Daoy (cell line): ENCODE measurements at places on chromosomes 2 and 18. TPM values are rescaled to one million over a fixed set of nuclear protein-coding genes. Genes with fewer than 3 reads are reported as not detected.

DNA sequence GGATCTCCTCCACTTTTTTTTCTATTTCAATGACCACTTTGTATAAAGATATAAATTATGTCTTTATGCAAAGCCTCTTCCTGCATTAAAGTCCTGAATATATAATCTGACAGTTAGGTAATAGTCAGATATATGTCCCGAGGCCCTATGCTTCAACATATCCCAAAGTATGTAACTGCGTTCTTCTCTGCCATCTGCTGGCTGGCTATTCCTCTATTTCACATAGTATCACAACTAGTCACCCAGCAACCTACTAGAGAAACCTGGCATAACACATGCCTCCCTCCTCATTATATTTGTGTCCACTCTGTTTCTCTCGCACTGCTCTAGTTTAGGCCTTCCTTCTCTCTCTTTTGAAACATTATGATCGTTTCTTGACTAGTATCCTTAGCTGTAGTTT, 640.8 kb downstream of the DPP10 start:
- DNase-seq = no peak

GRCh38 chr2:40225670-40226210, 226.2 kb downstream of the SLC8A1 start:
- DNase-seq = no peak

The ATP8B1 gene
- 5.2 and 7.5 TPM in 2 replicates for total RNA-seq

DNA sequence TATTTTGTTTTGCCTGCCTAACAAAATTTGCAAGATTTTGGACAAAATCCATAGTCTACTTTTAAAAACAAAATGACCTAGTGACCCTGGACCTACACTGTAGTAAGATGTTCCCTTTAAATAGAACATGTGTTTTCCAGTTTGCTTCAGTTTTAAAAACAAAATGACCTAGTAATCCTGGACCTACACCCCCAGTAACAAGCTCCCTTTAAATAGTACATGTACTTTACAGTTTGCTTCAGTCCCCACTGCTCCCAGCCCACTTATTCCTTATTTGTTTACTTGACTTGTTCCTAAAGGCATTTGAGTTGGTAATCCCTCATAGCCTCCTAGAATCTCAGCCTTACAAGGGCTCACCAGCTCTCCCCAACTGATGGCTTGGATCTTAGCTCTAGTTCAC, 34.5 kb upstream of the HTR2B start:
- no peak for DNase-seq

The SPC25 gene
- total RNA-seq = 59.7 and 148 TPM in 2 replicates

DNA sequence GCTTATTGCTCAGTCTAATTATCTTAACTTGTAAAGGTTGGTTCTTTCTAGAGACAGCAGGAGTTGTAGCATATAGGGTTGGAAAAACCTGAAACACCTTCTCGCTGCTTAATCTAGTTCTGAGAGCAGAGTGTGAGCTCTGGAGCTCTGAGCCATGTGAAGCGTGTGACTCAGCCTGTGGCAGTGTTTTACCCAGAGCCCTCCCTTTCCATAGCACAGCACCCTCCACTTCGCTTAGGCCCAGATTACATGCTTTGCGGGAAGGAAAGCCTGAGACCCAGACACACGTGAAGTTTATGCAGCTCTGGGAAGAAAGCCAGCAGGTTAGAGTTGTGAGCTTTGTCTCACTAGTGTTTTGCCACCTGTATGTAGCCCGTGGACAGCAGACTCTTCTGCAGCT, 74.5 kb downstream of the INPP4A start:
- no peak for DNase-seq

GRCh38 chr18:57353940-57354461, 1.6 kb downstream of the ST8SIA3 start:
- DNase-seq = peak; percentile 64

The MC5R gene
- total RNA-seq = not detected in 2 replicates

The ARMC9 gene
- total RNA-seq = 38.3 and 39.4 TPM in 2 replicates

GRCh38 chr2:196431957-196432356, 207.6 kb upstream of the CCDC150 start:
- peak; percentile 12 for DNase-seq

- no peak for DNase-seq
These were observed 149.2 kb upstream of the REG3G start for GRCh38 chr2:78876316-78876688.

The MARCO gene
- total RNA-seq = not detected in 2 replicates

The GNAL gene
- total RNA-seq = 0.74 and 0.97 TPM in 2 replicates

- no peak for DNase-seq
These were observed 87.5 kb downstream of the CCDC85A start for GRCh38 chr2:56271275-56271674.

DNA sequence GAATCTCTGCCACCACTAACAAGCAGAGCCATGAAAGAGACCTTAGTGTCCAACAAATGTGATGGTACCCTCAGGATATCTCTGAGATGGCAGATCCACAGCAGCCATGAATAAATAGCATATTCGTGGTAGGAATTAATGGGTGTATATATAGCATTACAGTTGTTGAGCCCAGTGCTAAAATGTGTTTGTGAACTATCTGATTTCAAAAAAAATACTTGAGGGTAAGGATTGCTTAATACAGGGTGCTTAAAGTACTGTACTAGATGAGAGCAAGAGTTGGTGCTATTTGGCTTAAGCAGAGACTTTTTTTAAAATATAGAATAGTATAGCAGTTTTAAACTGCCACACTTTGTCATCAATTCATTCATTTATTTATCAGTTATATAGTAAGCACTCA, 101.5 kb upstream of the GALNT5 start:
- DNase-seq = no peak

DNA sequence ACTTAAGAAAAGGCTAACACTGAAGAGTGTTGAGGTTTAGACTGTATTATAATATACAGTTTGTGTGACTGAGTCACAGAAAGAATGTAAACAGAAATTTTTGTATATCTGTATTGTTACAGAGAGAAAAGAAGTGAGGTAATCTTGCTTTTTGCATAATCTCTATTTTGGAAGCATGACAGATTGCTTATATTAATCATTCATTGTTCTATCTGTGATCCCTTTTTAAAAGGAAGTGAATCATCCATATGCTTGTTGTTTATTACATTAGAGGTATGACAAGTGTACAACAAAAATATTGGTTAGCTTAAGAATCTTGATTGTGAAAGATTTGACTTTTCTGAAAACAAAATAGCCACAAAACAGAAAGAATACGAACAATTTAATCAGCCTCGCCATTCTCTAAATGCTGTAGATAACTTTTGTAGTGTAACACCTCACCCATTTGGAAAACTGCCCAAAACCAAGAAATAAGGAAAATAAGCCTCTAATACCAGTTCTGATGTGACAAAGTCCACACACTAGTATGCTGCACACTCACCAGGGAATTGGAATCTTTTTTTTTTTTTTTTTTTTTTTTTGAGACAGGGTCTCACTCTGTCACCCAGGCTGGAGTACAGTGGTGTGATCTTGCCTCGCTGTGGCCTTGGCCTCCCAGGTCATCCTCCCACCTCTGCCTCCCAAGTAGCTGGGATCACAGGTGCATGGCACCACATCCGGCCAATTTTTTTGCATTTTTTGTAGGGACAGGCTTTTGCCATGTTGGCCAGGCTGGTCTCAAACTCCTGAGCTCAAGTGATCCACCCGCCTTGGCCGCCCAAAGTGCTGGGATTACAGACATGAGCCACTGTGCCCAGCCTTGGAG, 91.5 kb upstream of the LPIN2 start:
- no peak for DNase-seq

The CENPA gene
- total RNA-seq = 25.3 and 27.9 TPM in 2 replicates

The USP14 gene
- 16.4 and 18.5 TPM in 2 replicates for total RNA-seq

- DNase-seq = no peak
These were observed 44.7 kb downstream of the DHRS9 start for GRCh38 chr2:169114056-169114455.

The NDUFAF7 gene
- total RNA-seq = 21.3 and 26.8 TPM in 2 replicates

GRCh38 chr2:31171142-31171541, 32.9 kb upstream of the GALNT14 start:
- DNase-seq = no peak

DNA sequence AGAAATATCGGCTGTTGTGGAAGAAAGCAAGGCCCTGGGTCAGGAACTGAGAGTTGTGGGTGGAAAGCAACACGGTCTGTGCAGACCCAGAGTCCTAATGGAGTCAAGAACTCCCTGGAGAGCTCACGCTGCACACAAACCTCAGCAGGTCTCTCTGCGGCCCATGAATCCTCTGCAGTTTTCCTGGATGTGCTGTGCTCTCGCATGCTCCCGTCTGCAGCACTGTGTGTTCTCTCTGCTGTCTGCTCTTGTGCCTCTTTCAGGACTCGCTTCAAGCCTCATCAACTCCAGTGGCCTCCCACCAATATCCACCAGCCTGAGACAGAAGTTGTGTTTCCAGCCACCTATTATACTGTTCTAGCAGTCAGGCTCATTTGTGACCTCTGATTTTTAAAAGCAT, 24.3 kb downstream of the RNU4ATAC start:
- DNase-seq = no peak

DNA sequence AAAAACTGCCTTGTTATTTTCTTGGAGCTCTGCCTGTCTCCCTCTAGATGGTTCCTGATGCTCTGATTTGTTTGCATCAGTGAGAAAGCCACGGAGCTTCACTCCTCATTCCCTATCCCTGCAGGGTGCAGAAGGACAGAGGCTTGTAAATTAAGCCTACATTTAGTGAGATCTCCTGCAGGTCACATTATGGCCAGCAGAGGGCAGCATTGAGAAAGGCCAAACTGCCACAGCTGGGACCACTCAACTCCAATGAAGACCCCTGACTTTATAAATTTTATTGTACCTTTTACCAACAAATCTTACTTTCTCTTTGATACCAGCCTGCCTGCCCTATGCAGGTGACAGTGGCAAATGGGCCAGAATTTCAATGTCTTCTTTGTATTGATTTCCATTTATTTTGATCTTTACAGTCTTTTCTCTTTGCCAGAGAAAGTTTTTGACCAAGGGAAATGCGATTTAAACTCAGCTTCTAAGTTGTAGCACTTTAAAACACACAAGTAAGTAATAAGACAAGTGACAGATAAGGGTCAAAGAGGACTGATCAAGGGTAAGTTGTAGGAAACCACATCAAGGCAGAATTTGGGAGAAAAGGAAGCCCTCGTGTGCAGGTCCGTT, 1029.1 kb upstream of the KLHL29 start:
- DNase-seq = peak; percentile 7

- peak; percentile 25 for DNase-seq
These were observed 1.1 kb downstream of the COBLL1 start for GRCh38 chr2:164840458-164840929.

DNA sequence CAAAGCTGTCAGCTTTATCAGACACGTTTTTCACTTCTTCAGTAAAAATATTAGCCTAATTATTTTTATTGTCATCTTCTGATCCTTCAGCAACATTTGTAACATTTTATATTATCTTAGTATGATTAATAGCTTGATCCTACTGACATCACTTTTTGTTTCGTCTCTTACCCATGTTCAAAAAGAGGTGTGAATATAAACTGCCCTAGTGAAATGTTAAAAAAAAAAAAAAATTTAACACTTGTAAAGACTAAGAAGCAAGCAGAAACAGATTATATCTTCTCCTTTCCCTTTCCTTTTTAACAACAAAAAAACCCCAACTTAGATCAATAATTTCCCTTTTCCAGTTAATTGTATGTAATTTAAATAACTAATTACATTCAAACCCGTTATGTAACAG, 36.2 kb upstream of the C2orf66 start:
- no peak for DNase-seq

DNA sequence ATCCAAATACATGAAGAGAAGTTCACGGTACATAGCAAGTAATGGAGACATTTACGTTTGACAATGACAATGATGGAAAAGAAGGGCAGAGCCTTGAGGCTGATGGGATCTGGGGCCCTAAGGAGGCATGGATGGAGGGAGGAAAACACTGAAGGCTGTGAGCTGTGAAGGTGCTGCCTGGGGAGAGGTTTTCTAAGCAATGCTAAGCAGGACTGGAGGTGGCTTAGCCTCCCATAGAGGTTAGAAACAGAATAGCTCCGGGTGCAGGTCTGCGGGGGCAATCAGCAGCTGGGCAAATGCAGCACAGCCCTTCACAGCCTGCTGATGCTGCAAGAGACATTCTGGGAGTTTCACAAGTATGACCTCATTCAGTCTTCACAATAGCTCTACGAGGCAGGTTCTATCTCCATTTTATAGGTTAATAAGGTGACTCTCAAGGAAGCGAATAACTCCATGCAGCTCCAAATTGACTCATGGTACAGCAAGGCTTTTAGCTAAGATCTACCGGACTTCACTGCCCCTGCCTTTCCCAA, 65.3 kb downstream of the MYT1L start:
- no peak for DNase-seq

The MARCHF4 gene
- 4.1 and 4.8 TPM in 2 replicates for total RNA-seq

DNA sequence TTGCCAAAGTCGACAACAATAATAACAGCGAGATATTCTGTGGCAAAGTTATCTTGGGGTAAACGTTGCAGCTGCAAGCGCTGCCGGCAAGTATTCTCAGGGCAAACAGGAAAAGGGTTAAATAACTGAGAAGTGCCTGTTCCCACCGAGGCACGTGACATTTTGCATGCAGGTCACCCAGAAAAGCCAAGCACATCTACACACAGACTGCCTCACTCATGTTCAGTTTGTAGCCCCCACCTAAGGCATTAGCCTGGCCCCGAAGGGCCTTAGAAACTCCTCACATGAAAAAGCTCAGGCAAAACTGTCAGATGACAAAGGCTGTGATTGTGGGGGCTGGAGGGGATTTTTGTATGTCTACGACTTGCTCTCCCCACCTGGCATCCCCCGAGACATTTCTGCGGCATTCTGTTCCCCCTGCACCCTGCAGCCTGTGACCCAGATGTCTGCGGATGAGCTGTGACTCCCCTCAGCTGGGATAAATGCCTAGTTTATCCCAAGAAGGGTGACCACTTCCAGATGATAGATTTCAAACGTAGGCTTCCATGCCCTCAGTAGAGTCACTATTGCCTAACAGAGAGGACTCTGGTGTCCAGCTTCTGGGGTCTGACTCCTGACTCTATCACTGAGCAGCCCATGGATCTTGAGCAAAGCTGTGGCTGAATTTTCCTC, 215.2 kb upstream of the SIX2 start:
- no peak for DNase-seq
